H9 (cell line): ENCODE measurements at places on chromosomes 16 and 17. TPM values are rescaled to one million over a fixed set of nuclear protein-coding genes. Genes with fewer than 3 reads are reported as not detected.

The IL21R gene
- 0.07 and 0.11 TPM in 2 replicates for total RNA-seq

DNA sequence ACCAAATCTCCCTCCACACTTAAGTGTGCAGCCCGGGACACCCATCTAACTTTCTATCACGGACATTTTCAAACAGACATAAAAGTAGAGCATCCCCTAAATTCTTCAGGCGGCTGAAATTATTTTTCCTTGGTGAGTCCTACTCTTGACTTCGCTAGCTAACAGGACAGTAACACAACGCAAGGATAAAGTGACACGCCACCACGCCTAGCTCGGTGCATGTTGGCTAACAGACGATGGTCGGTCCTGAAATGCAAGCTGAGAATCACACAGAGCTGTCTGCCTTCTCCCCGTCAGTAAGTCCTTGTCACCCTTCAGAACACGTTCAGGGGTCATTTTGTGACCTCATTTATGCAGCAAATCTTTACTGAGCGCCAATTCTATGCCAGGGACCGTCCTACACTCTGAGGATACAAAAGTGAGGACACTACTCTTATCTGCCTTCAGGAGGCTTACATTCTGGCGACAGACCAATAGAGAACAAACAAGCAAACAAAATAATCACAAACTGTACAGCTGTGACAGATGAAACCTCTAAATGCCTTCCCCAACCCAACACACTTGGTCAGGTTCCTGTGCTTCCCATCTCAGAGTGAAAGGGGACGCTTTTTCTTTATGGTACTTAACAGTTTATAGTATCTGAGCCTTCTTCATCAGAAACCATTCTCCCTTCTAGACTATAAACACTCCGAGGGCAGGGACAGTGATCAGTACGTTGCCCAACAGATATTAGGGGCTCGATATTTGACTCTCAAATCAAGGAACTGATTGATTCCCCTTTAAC, 1.3 kb downstream of the NTAN1 start:
- no peak for DNase-seq

GRCh38 chr16:31344712-31345111, 10.3 kb upstream of the ITGAX start:
- no peak for DNase-seq

GRCh38 chr16:19528666-19529065, 4.9 kb downstream of the CCP110 start:
- DNase-seq: no peak

The RNF43 gene
- 0.42 and 0.72 TPM in 2 replicates for total RNA-seq

DNA sequence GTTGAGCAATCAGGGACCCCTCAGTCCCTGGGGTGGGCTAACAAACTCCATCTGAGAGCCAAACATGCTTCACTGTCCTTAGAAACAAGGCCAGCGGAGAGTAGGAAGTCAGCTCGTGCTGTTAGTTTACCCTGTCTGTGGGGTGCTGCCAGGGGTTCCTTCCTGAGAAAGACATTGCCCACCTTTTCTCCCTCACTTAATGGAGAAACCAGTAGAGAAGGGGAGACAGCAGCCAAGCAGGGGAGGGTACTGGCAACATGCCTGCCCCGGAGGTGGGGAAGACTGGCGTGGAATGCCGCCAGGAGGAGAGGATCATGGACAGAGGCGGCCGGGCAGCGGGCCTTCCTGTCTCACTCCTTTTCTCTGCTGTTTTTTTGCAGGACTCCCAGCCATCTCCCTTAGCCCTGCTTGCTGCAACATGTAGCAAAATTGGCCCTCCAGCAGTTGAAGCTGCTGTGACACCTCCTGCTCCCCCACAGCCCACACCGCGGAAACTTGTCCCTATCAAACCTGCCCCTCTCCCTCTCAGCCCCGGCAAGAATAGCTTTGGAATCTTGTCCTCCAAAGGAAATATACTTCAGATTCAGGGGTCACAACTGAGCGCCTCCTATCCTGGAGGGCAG, 19.9 kb downstream of the SP2 start:
- no peak for DNase-seq

DNA sequence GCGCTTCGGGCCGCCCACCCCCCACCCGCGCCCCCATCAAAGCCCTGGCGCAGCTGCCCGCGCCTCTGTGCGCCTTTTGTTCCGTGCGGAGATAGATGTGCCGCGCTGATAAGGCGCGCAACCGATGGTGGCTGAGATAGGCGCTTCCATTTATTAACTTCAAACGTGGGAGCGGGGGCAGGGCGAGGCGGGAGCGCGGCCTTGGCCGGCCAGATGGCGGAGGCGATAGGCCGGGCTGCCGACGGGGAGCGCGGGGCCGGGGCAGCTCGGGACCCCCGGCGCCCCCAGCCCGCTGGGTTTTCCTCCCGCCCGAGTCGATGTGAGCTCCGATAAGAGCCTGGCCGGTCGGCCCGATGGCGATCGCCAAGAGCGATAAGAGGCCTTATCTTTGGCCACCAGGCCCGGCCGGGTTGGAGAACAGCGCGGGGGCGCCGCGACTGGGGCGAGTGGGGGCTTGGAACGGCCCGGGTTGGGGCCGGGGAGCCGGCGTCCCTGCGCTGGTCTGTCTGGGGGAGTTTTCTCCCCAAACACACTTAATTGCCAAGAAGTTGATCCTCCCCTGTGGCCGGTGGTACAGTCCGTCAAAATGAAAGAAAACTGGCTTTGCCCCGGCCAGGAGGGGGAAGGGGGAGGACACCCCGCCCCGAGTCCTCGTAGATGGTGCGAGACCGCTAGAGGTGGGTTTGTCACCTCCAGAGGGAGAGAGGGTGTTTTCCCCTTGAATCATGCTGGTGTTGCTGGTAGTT, 2.7 kb downstream of the ZFPM1 start:
- DNase-seq: no peak

The CCDC78 gene
- total RNA-seq: 12.1 TPM in 2 replicates

DNA sequence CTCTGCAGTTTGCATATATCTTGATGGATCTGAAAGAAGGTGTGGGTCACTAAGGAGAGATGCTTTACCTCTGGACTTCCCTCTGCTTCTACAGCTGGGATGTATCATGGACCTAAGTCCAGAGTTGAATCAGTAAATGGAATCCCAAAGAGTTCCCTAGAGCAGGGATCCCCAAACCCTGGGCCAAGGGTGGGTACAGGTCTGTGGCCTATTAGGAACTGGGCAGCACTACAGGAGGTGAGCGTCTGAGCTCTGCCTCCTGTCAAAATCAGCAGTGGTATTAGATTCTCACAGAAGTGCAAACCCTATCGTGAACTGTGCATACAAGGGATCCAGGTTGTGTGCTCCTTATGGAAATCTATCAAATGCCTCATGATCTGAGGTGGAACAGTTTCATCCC, 39.3 kb downstream of the NKD1 start:
- no peak for DNase-seq

DNA sequence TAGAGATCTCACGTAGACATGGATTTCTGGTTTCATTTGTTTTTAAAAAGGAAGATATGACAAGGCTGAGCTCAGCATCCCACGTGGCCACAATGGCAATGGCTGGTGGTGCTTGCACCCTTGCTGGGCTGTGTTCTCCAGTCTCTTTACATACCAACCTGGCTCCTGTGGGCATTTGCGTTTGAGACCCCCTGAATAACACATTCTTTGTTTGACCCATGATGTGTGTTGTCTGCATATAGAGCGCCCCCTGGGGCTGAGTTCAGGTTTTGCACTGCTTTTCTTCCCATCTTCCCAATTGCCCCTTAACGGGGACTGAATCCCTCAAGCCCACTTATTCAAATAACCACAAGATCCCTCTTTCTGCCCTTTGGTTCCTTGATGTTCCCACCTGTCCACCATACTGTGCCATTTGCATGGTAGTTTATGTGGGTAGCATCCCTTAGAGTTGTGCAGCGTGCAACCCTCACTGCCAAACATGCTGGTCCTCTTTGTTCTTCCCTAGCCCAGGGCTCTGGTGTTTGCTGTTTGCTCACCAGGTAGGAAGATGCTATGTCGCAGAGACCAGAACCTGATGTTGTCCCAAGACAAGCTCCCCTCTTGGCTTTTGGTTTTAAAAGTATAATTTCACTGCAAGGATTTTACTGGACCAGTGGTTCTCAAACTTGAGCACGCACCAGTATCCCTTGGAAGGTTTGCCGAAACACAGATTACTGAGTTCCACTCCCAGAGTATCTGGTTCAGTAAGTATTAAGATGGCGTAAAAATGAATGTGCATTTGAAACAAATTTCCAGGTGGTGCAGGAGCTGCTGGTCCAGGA, 38.5 kb upstream of the NKD1 start:
- peak; percentile 75 for DNase-seq

DNA sequence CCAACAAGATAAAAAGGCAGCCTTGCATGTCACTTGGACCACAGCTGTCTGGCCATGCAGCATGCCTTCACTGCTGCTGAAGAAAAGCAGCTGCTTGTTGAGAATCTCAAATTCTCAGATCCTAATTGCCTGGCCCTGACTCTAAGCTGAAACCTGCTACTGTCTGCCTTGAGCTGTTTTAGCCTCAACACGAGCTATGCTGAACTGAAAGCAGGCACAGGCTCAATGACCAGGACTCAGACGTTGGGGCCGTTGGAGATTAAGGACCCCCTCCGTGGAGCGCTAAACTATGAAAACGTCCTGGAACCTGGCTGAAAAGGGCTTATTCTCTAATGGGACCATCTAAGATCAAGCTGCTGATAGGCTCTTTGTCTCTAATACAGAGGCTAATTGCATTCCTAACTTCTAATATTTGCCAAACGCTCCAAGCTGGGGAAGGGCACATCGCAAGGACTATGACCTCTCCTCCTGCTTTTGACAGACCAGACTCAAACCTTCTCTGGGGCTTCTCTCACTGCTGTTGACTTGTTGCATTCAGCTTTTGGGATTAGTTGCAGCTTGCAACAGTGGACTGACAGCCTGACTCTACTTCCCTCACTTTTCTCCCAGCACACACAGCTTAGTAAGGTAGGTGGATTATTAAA, 4.6 kb upstream of the PLK1 start:
- no peak for DNase-seq

- no peak for DNase-seq
These were observed 414.4 kb downstream of the SHISA9 start for GRCh38 chr16:13315642-13316427.

DNA sequence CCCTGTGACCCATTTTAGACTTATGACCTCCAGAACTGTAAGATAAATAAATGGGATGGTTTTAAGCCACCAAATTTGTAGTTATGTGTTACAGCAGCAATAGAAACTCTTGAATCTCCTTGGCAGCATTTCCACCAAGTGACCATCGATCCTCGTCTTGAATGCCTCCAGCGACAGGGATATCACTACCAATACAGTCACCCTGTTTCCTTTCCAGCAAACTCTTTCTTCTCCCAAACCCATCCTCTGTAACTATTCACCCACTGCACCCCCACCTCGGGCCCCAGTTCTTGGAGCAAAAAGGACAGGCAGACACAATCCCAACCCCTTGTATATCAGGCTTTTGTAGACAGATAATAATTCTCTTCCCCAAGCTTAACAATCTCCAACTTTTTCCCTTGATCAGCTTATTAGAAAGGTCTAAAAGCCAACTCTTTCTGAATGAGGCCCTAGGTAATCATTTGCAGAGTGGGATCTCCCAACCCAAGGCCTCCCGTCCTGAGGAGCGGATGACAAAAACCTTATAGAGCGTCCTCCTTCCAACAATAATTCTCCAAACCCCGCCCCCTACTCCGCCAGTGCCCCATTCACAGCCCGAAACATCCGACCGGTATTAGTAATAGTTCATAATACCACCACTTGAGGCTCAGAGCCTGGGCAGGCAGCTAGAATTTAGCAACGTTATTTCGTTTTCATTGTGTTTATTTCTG, 14.7 kb upstream of the PLLP start:
- DNase-seq: no peak
